SJSA1 (cell line): ENCODE measurements at places on chromosomes 4 and X. TPM values are rescaled to one million over a fixed set of nuclear protein-coding genes. Genes with fewer than 3 reads are reported as not detected.

The CISD2 gene
- total RNA-seq, result 60.9 and 88.6 TPM in 2 replicates

The TMPRSS11F gene
- not detected in 2 replicates for total RNA-seq

The EFHC2 gene
- total RNA-seq, result not detected in 2 replicates

The EVC gene
- total RNA-seq, result 6.1 and 10.0 TPM in 2 replicates

DNA sequence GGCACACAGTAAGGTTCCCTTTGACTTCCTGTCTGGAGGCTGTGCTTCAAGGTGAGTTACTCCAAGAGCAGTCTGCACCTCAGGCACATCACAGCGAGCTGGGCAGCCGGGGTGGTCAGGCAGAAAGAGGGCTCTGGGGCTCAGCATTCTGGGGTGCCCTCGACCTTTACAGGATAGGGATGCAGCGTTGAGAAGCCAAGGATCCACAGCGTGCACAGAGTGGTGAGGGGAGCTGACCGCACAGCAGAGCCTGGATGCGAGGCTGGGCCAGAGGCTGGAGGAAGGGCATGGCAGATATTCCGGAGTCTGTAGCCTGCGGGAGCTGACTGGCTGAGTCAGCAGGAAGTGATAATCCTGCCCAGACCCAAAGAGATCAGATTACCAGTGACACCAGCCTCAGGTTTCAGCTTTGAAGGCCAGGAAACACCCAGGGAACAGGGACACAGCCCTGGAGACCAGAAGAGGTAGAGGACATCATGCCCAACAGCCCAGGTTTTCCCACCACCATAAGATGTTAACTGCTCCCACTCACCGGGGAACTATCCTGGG is 38.4 kb upstream of the PDLIM3 start:
- DNase-seq, result peak; percentile 52
- no peaks in the 10 kb centered on the region for H3K27me3 ChIP-seq
- peaks cover 11% of the 10 kb centered on the region for H3K4me1 ChIP-seq
- H3K27ac ChIP-seq, result no peak overlapping the region; the same call in 1 of the 2 replicates
- H3K36me3 ChIP-seq, result no peaks in the 10 kb centered on the region
- H3K4me3 ChIP-seq, result no peak overlapping the region

GRCh38 chr4:93029769-93030168 is 726.0 kb downstream of the GRID2 start:
- H3K27ac ChIP-seq, result no peak overlapping the region
- no peak overlapping the region for H3K4me3 ChIP-seq
- DNase-seq, result no peak
- H3K27me3 ChIP-seq, result 0 out of 2 replicates have a peak, but pooled peaks cover 2% of the 10 kb centered on the region

- no peak overlapping the region for H3K27ac ChIP-seq
- no peaks in the 10 kb centered on the region for H3K36me3 ChIP-seq
- no peak for DNase-seq
- H3K4me1 ChIP-seq, result no peaks in the 10 kb centered on the region
Observed at GRCh38 chr4:22233230-22233629, 282.6 kb downstream of the ADGRA3 start.

GRCh38 chr4:112403101-112403945 is 106.2 kb downstream of the ALPK1 start:
- no peak overlapping the region for H3K4me3 ChIP-seq
- H3K27me3 ChIP-seq, result no peaks in the 10 kb centered on the region
- no peak overlapping the region for H3K27ac ChIP-seq
- no peaks in the 10 kb centered on the region for H3K36me3 ChIP-seq
- H3K4me1 ChIP-seq, result no peaks in the 10 kb centered on the region

DNA sequence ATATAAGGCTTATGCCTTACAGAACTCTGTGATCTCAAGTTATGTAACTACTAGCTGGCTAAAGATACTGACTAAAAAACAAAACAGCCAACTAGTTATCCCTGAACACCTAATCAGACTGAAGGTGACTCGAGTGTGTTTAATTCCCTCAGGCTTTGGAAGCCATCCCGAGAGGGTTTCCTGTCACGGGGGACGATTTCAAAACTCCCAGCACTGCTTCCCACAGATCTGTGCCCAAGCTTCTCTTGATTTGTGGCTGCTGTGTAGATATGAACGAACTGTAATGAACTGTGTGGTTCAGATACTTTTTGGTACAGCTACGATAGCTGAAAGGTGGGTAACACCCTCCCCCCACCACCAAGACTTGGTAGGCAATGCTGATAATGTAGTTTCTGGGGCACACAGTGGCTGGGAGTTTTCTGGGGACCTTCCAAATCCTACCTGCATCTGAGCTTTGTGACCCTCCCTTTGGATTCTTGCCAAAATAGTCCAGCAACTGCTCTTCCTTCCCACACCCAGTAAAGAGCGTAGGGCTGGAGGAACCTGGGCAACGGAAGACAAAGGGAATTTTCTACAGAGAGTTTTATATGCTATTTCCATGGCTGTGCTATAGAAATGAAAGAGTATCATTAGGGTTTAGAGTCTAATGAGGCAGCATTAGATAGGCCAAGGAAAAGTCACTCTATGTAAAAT is 148.8 kb downstream of the MGST2 start:
- no peak overlapping the region for H3K4me3 ChIP-seq
- H3K27ac ChIP-seq, result peak overlapping the region; percentile 92; the same call in 1 of the 2 replicates
- no peaks in the 10 kb centered on the region for H3K27me3 ChIP-seq
- DNase-seq, result no peak

DNA sequence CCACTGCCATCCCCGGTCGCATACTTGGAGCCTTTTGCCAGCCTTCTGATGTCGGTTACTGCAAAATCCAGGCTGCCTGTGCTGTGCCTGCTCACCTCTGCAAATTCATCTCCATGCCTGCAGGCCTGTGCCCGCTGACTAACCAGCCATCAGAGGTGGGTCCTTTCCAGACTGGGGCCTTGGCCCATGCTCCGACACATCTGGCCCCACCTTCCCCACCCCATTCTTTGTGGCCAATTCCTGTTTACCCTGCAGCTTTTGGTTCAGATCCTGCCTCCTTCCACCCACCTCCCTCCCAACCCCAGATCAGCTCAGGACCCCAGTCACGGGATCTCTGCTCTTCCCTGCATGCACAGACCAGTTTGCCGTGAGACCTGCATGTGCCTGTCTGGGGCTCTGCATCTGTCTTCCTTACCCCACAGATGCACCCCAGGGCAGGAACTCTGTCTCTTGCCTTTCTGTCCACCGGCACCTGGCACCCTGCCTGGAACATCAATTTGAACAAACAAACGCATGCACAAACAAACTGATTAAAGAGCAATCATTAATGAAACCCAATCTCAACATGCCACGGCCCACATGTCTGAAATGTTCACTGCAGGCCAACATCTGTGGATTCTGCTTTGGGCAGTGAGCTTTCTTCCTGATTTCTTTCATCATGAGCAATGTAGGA is 112.8 kb upstream of the PSAPL1 start:
- no peaks in the 10 kb centered on the region for H3K4me1 ChIP-seq
- no peaks in the 10 kb centered on the region for H3K36me3 ChIP-seq
- H3K4me3 ChIP-seq, result no peak overlapping the region
- DNase-seq, result no peak
- no peak overlapping the region for H3K27ac ChIP-seq
- no peaks in the 10 kb centered on the region for H3K27me3 ChIP-seq

DNA sequence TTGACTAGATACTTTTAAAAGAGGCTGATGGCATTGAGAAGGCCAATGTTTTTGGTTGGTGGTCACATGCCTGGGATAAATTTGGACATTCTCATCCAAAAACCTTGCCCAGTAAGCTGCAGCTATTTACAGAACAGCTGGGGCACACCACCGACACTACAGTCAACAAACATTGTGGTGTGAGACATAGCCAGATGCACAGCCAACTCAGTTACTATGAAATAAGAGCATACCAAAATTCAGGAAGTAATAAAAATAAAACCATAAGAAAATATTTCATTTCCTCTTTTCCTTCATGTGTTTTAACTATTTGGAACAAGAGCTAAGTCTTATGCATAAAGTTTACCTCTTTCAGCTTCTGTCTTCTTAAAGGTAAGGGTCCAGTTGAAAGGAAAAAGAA is 8.8 kb downstream of the PPM1K start:
- H3K4me1 ChIP-seq, result peaks cover 21% of the 10 kb centered on the region
- H3K4me3 ChIP-seq, result no peak overlapping the region
- no peaks in the 10 kb centered on the region for H3K27me3 ChIP-seq
- H3K27ac ChIP-seq, result no peak overlapping the region

DNA sequence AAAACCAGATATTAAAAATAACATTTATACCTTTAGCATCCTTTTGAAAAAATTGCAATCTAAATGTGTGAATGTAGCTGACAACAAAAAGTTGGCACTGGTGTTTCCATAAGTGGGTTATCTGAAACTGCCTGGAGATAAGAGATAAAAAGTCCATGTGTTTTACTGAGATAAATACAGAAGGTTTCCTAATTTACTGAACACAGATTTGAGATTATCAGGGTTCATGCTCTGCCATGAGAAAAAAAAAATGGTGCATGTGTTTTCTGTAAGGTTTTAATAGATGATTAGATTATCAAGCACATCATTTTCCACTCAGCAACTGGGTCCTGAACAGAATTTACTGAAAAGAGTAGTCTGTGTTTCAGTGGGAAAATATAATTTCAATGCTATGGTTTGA is 326.2 kb upstream of the SLIT2 start:
- DNase-seq, result no peak
- no peak overlapping the region for H3K27ac ChIP-seq
- H3K4me3 ChIP-seq, result no peak overlapping the region
- no peaks in the 10 kb centered on the region for H3K27me3 ChIP-seq
